MCF 10A (cell line): ENCODE measurements at places on chromosomes 5 and 9. TPM values are rescaled to one million over a fixed set of nuclear protein-coding genes. Genes with fewer than 3 reads are reported as not detected.

DNA sequence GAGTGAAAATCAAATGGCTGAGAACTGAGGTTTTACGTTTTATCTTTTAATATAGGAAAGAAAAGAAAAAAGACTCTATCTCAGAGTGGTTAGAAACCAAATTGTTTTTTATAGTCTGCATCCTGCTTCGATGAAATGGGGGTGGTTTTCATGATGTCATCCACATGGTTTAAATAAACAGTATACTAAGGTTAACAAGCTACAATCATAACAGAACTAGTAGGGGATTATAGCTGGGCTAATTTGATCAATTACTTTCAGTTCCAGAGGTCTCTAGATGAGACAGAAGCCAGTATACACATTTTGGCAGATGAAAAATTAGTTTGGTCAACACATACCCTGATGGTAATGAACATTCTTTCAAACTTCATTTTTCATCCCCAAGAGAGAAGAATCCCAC, 106.3 kb upstream of the SNX2 start:
- no peak for DNase-seq
- H3K4me3 ChIP-seq = no peak overlapping the region
- H3K4me1 ChIP-seq = no peaks in the 10 kb centered on the region
- no peaks in the 10 kb centered on the region for H3K27me3 ChIP-seq
- no peak overlapping the region for H3K27ac ChIP-seq

Gene RACK1
- total RNA-seq = 2,995 and 4,050 TPM in 2 replicates

- no peak overlapping the region for H3K27ac ChIP-seq
- no peak overlapping the region for H3K4me3 ChIP-seq
- DNase-seq = no peak
- H3K36me3 ChIP-seq = no peaks in the 10 kb centered on the region
- H3K27me3 ChIP-seq = peaks cover 33% of the 10 kb centered on the region
Measured at GRCh38 chr9:129428864-129429577, 191.9 kb downstream of the C9orf50 start.

GRCh38 chr5:43420241-43420640, 8.1 kb upstream of the CCL28 start:
- H3K27ac ChIP-seq = no peak overlapping the region
- H3K36me3 ChIP-seq = no peaks in the 10 kb centered on the region
- H3K4me1 ChIP-seq = peaks cover 21% of the 10 kb centered on the region
- H3K4me3 ChIP-seq = no peak overlapping the region
- peak; percentile 76 for DNase-seq

DNA sequence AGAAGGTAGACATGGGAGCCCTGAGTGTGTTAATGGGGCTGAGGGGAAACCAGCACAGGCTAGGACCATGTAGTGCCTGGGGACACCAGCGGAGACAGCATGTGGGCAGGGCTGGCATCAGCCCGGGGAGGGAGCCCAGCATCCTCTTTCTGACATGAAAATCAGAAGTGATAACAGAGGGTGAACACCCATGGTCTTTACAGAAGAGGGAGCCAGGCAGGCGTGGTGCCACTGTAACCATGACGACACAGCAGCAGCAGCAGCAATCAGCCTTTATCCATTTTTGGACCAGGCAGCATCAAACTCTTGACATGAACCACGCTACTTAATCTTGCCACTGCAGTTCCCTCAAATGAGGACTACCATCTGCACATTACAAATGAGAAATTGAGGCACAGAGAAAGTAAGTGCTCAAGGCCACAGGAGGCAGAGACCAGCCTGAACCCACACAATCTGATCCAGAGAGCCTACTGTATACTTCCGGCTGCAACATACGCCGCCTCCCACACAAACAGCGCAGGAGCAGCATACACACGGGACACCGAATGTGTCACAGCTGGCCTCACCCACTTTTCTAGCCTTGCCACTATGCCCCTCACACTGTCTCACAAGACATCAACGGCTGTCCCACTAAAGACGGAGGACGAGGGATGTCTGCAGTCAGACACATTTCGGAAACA, 23.8 kb downstream of the CAMSAP1 start:
- H3K4me3 ChIP-seq = no peak overlapping the region
- H3K27me3 ChIP-seq = no peaks in the 10 kb centered on the region
- DNase-seq = no peak

GRCh38 chr9:133679466-133680061, 43.4 kb downstream of the DBH start:
- DNase-seq = no peak
- no peaks in the 10 kb centered on the region for H3K36me3 ChIP-seq
- H3K4me1 ChIP-seq = no peaks in the 10 kb centered on the region
- no peak overlapping the region for H3K27ac ChIP-seq
- no peak overlapping the region for H3K4me3 ChIP-seq

Gene OLFML2A
- 0.21 and 0.25 TPM in 2 replicates for total RNA-seq

DNA sequence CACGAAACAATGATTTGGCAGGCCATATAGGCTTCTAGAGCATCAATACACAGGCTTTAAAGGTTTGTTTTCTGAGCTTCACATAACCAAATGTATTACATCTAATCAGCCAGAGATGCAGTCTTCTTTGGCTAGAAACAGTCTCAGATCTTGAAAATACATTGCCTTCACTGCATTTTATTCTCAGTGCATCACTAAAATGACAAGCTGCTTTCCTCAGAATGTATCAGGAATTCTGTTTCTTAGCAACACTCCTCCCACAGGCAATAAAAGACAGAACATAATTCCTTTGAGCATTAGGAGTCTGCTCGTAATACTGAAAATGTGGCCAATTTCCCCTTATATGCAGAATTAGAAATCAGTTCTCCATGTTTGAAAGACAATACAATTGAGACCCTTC, 36.9 kb downstream of the FEM1C start:
- H3K36me3 ChIP-seq = peaks cover 14% of the 10 kb centered on the region
- no peaks in the 10 kb centered on the region for H3K27me3 ChIP-seq
- H3K4me3 ChIP-seq = no peak overlapping the region
- DNase-seq = no peak

Gene PRKAA1
- 58.1 and 62.7 TPM in 2 replicates for total RNA-seq

DNA sequence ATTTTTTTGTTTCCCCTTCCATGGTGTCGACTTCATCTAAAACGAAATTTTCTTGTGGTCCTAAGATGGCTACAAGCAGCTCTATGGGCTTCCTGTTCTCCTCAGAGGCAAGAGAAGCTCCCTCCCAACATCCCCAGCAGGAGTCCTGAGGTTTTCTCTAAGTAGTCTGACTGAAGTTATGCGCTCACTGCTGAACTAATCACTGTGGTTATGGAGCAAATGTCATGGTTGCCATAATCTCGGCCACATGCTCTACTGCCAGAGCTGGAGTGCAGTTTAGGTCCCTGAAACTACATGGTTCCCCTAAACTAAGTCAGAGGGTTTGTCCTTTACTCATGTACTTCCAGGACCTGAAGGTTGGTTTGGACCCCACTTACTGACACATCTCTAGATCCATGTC, 68.0 kb upstream of the MAMDC2 start:
- H3K27ac ChIP-seq = peak overlapping the region; percentile 96
- no peaks in the 10 kb centered on the region for H3K27me3 ChIP-seq
- no peak for DNase-seq
- H3K36me3 ChIP-seq = no peaks in the 10 kb centered on the region

DNA sequence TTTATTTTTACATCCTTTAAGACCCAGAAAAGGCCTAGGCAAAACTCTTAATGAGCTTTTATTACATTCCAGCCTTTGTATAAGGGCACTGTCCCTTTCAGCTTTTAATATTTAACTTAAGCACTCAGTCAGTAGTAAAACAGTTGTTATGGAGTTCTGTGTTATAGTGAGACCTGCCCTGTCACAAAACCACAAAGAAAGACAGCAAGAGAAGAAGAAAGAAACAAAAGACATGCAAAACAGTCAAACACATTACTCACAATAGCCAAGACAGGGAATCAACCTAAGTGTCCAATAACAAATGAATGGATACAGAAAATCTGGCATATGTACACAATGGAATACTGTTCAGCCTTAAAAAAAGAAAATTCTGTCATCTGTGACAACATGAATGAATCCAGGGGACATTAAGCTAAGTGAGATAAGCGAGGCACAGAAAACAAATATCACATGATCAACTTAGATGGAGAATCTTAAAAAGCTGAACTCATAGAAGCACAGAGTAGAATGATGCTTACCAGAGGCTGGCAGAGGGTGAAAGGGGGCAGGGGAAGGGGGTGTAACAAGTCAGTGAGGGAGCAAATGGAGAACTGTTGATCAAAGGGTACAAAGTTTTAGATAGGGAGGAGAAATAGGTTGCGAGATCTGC, 63.8 kb upstream of the CCNG1 start:
- no peaks in the 10 kb centered on the region for H3K27me3 ChIP-seq
- no peak overlapping the region for H3K27ac ChIP-seq
- no peak overlapping the region for H3K4me3 ChIP-seq
- no peaks in the 10 kb centered on the region for H3K4me1 ChIP-seq
- no peak for DNase-seq
- no peaks in the 10 kb centered on the region for H3K36me3 ChIP-seq

Gene FGF10
- total RNA-seq = not detected in 2 replicates

GRCh38 chr5:139088024-139088423, 110.1 kb downstream of the SIL1 start:
- no peaks in the 10 kb centered on the region for H3K4me1 ChIP-seq
- H3K27ac ChIP-seq = no peak overlapping the region
- no peak overlapping the region for H3K4me3 ChIP-seq
- peaks cover 9% of the 10 kb centered on the region for H3K36me3 ChIP-seq

GRCh38 chr5:18380729-18381362, 746.6 kb downstream of the TAF11L14 start:
- H3K4me3 ChIP-seq = no peak overlapping the region
- no peaks in the 10 kb centered on the region for H3K4me1 ChIP-seq
- H3K27me3 ChIP-seq = no peaks in the 10 kb centered on the region
- no peak overlapping the region for H3K27ac ChIP-seq
- DNase-seq = no peak
- H3K36me3 ChIP-seq = no peaks in the 10 kb centered on the region

DNA sequence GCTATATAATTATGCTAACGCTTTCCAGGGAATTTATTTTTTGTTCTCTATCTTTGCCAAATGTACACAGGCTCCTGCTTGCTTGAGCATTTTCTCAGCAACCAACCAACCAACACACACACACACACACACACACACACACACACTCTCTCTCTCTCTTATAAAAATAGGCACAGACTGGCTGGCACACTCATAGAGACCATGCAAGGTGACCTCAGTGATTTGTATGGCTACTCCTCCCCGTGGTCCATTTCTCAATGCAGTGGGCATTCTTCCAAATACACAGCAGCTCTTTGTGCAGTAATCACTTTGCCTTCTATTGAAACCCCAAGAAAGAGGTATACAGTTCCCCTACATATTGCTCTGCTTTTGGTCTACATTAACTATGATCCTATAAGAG, 416.0 kb downstream of the MAN2A1 start:
- peaks cover 11% of the 10 kb centered on the region for H3K4me1 ChIP-seq
- no peak overlapping the region for H3K4me3 ChIP-seq
- DNase-seq = peak; percentile 85
- no peaks in the 10 kb centered on the region for H3K27me3 ChIP-seq
- H3K36me3 ChIP-seq = no peaks in the 10 kb centered on the region
- no peak overlapping the region for H3K27ac ChIP-seq

Gene KCTD16
- total RNA-seq = 0.16 and 0.20 TPM in 2 replicates

DNA sequence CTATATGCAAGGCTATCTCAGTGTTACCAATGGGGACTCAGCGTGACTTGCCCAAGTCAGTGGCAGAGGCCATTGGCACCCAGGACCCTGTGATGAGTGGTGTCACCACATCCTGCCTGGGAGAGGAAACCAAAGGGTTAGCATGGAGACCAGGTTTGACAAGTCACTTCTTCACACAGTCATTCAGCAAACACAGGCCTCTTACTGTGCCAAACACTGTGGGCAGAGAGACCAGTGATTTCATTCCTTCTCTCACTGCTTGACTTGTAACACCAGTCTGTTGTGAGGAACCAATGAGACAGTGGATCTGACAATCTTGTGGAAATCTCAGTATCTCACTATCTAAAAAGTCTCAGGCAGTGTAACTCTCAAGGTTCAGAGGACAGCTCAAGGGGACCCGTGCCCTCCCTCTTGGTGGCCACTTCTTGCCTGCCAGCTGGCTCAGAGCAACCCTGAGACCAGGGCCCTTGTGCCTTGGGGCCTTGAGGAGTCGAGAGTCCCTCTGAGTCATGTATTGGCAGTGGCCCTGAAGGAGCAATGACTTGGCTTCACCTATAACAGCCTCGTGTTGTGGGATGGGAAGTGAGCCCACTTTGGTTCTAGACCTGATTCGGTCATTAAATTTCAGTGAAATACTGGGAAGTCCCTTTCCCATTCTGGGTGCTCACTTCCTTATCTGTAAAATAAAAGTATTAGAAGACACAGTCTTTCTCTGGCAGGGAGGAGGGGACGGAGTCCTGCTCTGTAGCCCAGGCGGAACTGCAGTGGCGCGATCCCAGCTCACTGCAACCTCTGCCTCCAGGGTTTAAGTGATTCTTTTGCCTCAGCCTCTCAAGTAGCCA, 1.6 kb downstream of the FABP6 start:
- peaks cover 6% of the 10 kb centered on the region for H3K4me1 ChIP-seq
- peaks cover 14% of the 10 kb centered on the region for H3K36me3 ChIP-seq
- DNase-seq = peak; percentile 76

Gene MSMP
- total RNA-seq = not detected in 2 replicates

Gene INSL6
- total RNA-seq = not detected in 2 replicates

GRCh38 chr5:169974121-169974770, 6.0 kb downstream of the INSYN2B start:
- peaks cover 39% of the 10 kb centered on the region for H3K4me1 ChIP-seq
- no peaks in the 10 kb centered on the region for H3K27me3 ChIP-seq
- no peak overlapping the region for H3K4me3 ChIP-seq
- DNase-seq = no peak
- H3K36me3 ChIP-seq = peaks cover under 1% of the 10 kb centered on the region

Gene NOXA1
- 8.2 and 8.9 TPM in 2 replicates for total RNA-seq

DNA sequence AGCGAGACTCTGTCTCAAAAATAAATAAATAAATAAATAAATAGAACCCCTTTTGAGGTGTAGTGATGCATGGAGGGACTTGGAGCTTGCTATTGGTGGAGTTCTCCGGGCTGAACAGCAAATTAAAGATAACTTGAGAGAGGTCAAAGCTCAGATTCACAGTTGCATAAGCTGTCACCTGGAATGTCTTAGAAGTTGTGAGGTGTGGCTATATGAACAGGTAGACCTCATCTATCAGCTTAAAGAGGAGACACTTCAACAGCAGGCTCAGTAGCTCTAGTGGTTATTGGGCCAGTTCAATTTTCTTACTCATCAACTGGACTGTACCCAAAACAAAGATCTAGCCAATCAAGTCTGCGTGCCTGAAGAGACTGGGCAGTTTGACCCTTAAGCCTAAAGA, 11.7 kb upstream of the STING1 start:
- no peaks in the 10 kb centered on the region for H3K27me3 ChIP-seq
- H3K4me3 ChIP-seq = no peak overlapping the region
- no peak overlapping the region for H3K27ac ChIP-seq
- peaks cover 9% of the 10 kb centered on the region for H3K4me1 ChIP-seq
- H3K36me3 ChIP-seq = no peaks in the 10 kb centered on the region
- no peak for DNase-seq

Gene PCDHAC1
- 17.2 and 26.3 TPM in 2 replicates for total RNA-seq

GRCh38 chr9:70398145-70398556, 16.3 kb downstream of the KLF9 start:
- peaks cover 13% of the 10 kb centered on the region for H3K36me3 ChIP-seq
- no peak for DNase-seq
- H3K4me1 ChIP-seq = peaks cover 14% of the 10 kb centered on the region
- no peak overlapping the region for H3K27ac ChIP-seq

Gene DMRT3
- not detected in 2 replicates for total RNA-seq
